Activated CD8-positive, alpha-beta memory T cell treated with anti-CD3 and anti-CD28 coated beads for 1 hour (primary cell): ENCODE measurements at places on chromosomes 2 and 18.

- no peak for DNase-seq
These were observed 161.8 kb downstream of the FAM210A start for GRCh38 chr18:13564579-13564978.

DNA sequence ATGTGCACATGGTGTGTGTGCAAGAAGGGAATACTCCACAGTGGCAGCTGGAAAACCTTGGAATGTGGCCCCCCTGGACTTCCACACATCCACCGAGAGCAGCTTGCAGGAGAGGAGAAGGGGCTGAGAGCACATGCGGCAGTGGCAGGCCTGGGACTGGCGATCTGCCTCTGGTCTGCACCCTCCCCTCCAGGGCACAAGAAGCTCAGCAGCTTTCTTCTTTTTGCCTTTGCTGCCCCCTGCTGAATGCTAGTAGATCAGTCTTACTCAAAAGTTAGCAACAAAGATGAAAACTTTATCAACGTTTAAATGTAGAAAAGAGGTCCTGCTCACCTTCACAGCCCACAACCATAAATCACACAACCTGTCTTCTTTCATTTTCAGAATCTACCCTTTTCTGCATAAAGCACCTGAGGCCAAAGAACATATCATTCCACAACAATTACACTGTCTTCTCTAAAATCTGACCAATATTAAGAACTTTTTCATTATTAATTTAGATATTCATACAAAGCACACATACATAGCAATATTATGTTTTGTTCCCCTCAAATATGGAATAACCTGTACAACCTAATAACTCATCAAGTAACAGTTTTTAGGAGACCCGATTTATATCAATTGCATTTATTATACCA, 34.6 kb downstream of the TGFBRAP1 start:
- no peak for DNase-seq

GRCh38 chr18:50315100-50315871, 27.8 kb upstream of the CXXC1 start:
- DNase-seq = no peak

DNA sequence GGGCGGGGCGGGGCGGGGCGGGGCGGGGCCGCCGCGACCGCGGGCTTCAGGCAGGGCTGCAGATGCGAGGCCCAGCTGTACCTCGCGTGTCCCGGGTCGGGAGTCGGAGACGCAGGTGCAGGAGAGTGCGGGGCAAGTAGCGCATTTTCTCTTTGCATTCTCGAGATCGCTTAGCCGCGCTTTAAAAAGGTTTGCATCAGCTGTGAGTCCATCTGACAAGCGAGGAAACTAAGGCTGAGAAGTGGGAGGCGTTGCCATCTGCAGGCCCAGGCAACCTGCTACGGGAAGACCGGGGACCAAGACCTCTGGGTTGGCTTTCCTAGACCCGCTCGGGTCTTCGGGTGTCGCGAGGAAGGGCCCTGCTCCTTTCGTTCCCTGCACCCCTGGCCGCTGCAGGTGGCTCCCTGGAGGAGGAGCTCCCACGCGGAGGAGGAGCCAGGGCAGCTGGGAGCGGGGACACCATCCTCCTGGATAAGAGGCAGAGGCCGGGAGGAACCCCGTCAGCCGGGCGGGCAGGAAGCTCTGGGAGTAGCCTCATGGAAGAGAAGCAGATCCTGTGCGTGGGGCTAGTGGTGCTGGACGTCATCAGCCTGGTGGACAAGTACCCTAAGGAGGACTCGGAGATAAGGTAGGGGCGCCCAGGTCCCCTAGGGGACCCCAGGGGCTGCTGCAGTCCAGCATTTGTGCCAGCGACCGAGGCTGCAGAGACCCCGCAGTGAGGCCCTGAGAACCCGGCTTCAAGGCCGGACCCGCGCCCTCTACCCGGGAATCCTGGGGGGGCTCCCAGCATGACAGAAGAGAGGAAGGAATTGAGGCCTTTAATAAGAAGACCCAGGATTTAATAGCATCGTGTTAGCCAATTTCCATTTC, at the start of gene KHK:
Gene KHK (plus strand): TSS at position 49 of the 870 bp plus-strand sequence. CDS start 488 bp downstream, at position 537.
- DNase-seq = no peak
